Stimulated activated CD4-positive, alpha-beta T cell treated with anti-CD3 and anti-CD28 coated beads, Interleukin-1b, Interleukin-23, amount 100 ng/mL, for 1 hour (primary cell): ENCODE measurements at places on chromosomes 11 and 22.

- DNase-seq = no peak
Measured at GRCh38 chr22:33063611-33064010, 5.4 kb upstream of the SYN3 start.

- no peak for DNase-seq
Measured at GRCh38 chr11:73308003-73308960, at the start of gene ARHGEF17. TSS of gene ARHGEF17 (plus strand) at chr11:73308276. CDS start at chr11:73308639, 363 bp downstream.

DNA sequence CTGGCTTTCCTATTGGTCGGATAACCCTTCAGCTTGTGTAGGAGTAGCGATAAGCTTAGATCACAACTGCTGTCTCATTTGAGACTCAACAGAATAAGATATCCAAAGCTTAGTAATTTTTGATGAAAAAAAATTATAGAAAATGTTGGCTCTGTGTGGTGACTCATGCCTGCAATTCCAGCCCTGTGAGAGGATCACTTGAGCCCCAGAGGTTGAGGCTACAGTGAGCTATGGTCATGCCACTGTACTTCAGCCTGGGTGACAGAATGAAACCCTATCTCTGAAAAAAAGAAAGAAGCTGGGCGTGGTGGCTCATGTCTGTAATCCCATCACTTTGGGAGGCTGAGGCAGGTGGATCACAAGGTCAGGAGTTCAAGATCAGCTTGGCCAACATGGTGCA, 55.6 kb upstream of the RRM1 start:
- no peak for DNase-seq

GRCh38 chr22:39388261-39389011, 11.1 kb upstream of the TAB1 start:
- peak; percentile 66 for DNase-seq

- DNase-seq = no peak
Measured at GRCh38 chr11:43145653-43146052, 166.1 kb upstream of the API5 start.

- DNase-seq = no peak
Measured at GRCh38 chr22:46087816-46088277, 62.5 kb upstream of the PPARA start.

GRCh38 chr22:50281957-50282356, 11.8 kb upstream of the MAPK11 start:
- no peak for DNase-seq

DNA sequence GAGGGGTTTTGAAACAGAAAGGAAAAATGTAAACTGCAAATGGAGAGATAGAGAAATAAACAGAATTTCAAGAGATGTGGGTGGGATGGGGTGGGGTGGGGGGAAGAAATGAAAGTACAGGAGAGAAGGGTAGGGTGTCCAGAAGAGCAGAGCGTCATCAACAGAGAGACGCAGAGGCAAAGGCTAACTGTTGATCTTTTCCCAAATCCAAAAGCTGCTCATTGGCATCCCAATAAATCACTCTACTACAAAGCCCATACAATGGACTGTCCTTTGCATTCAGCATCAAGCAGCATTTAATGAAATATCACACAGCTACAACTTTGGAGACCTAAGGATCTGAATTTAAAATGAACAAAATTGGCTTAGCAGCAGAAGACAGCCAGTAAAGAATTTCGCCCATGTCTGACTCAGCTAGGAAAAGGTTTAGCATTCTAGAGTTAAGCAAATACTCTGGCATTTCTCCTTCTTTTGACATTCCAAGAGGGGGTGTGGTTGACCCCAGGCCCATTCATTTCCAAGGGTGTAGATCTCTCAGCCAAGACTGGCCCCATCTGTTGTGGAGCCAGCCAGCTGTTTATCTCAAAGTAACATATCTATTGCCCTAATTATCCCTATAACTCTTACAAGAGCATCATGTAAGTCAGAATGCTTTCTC, 1.5 kb downstream of the RAB30 start:
- DNase-seq = no peak

GRCh38 chr11:35058669-35059434, 80.1 kb upstream of the CD44 start:
- no peak for DNase-seq

- no peak for DNase-seq
Measured at GRCh38 chr11:76802621-76803020, 19.5 kb downstream of the TSKU start.
